ENCODE measurements at places on chromosomes 3 and 15.

GRCh38 chr3:157830556-157831236, 275.5 kb downstream of the SHOX2 start:
- DNase-seq, result no peak

DNA sequence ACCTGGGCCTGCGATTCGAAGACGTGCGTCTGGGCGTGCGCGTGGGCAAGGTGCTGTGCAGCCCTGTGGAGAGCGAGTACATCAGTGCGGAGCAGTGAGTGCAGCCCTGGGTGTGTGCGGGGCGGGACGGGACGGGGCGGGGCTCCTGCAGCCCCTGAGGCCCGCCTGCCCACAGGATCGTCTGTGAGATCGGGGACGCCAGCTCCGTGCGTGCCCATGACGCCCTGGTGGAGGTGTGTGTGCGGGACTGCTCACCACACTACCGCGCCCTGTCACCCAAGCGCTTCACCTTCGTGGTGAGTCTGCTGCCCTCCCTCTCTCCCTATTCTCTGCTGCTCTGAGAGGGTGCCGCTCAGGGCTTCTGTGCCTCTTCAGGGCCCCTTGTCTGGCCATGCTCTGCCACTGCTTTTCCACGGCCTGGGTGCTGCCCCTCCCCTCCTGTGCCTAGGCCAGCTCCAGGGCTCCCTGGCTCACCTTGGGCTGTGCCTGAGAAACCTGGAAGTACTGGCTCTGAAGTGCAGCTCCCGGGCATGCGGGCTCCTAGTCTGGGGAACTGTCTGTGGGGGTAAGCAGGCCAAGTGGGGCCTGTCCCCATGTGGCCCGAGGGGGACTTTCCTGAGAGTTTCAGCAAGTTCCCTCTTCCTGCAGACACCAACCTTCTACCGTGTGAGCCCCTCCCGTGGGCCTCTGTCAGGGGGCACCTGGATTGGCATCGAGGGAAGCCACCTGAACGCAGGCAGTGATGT, 31.8 kb downstream of the PLXNA1 start:
- no peak for DNase-seq

DNA sequence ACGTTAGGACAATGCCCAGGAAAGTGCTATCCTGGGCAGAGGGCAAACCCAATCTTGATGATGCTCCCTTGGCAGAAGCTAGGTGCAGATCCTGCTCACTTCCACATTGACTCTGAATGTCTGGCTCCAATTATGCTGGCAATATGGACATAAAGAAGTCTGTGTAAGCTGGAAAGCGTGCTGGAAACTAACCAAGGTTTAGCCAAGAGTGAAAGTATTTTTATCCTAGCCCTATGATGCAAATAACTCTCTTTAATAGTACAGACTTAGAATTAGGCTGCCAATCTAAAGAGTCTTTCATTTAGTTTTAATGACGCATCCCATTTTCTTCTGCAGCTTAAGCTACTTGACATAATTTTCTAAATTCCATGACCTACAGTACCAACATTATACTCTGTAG, 571.8 kb downstream of the TUSC7 start:
- no peak for DNase-seq

DNA sequence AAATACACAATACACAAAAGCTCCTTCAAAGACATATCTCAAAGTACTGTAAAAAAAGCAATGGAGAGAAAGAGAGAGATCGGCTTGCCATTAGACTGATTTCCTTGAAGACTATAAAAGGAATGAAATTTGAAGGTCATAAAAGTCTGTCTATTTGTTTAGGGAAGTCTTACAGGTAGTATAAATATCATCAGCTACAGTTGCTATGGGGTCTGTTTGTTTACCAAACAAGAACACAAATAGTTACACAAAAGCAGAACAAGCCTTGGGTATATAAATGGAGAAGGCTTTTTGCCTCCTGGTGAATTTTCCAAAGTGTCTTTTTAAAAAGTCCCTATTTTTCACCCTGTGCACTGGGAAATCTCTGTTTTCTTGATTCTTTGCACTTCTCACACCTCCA, 552.3 kb downstream of the FOXP1 start:
- DNase-seq, result no peak

- no peak for DNase-seq
Observed at GRCh38 chr15:65521350-65521749, 3.9 kb upstream of the DPP8 start.

DNA sequence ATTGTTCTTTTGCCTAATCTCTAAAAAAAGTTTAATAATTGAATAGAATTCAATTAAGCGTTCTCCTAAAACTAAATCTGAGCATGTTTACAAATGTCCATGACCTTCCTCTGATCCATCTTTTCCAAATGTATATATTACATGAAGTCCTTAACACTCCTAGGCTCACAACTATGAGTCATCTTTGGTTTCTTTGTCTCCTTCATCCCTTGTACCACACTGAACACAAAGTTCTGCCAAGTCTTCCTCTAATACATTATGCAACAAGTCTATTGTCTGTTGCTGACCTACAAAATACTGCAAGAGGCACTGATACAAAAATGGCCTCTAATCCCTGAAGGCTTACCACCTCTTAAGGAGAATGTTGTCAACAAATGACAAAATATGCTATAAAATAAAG, 550.2 kb downstream of the PYDC2 start:
- DNase-seq, result no peak

DNA sequence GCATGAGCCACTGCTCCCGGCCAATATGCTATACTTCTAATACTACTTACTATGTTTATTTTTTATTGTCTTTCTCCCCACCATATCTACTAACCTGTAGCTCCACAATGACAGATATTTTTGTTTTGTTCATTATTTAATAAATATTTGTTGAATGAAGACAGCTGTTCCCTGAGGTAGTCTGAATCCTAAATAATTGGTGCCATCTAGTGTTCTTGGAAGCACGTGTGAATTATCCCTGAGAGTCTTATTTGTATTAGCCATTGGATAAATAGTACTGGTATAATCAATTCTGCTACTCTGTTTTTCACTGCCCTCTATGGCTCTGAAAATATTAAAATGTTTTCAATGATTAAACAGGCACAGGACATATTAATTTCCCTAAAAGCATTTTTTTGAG, 5.6 kb upstream of the APPL1 start:
- DNase-seq, result no peak

DNA sequence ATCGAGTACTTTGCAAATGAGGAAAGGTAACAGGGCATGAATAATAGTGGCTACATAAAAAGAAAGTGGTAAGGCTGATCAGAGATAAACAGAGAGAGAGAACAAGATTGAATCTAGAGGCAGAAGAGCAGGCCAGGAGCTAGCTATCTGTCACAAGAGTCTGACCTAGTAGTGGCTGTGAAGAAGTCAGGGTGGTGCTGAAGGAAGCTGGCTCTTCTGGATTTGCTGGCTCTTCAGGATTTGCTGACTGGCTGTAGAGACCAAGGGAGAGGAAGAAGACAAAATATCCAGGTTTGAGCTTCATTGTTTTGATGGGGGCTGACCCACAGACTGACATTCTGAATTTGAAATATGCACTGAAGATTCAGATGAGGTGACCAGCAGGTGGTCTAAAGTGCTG, 142.3 kb downstream of the SSR3 start:
- DNase-seq, result no peak

DNA sequence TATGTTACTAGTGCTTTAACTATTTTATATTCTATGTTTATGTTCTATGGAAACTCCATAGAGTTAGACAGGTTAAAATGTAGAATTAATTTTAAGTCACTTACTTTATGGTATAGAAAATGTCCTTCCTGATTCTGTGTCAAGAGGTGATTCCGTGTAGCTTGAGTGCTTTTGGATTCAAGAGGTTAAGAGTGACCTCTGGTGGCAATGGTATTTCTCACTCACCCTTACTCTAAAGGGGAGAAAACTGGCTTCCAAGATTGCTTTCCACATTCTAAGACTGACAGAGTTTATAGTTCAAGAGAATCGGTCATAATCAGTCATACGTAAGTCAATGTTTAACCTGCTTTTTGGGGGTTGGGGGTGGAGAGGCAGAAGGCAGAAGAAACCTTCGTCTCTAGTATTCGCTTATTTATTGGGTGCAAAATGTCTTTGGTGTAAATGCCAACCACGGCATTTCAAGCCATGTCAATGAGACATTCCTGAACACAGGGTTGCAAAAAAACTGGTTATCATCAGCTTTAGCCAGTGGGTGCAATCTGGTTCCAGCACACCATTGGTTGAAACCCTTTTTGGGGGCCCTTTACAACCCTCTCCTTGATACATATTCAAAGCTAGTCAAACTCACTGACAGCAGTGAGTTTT, 92.0 kb upstream of the VGLL3 start:
- no peak for DNase-seq

- DNase-seq, result no peak
Observed at GRCh38 chr3:184134746-184135148, 411 bp upstream of the EIF2B5 start.

DNA sequence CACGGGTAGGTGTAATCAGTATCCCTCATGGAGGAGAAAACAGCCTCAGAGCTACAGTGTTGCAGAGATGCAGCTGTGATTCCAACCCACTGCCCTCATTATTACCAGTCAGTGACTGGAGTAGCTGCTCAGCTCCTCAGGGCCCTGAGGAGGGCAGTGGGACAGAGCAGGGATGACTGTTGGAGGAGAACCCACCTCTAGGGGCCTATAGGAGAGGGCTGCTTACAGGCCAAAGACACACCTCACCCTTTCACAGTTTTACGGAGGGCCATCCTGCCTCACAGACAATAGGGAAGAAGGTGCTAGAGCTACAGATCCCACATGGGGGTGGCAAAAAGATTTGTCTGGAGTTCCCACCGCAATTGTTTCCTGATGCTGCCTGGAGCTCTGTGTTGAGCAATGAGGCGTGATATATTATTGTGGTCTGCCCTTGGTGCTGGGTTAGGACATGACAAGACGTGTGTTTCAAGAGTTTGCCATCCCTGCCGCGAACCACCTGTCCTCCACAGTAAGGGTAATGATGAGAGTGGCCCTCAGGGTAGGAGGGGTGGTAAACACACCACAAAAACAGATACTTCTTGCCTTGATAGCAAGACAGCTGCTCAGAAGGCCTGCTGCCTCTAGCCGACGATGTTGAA, 140.5 kb upstream of the TPM1 start:
- DNase-seq, result no peak

DNA sequence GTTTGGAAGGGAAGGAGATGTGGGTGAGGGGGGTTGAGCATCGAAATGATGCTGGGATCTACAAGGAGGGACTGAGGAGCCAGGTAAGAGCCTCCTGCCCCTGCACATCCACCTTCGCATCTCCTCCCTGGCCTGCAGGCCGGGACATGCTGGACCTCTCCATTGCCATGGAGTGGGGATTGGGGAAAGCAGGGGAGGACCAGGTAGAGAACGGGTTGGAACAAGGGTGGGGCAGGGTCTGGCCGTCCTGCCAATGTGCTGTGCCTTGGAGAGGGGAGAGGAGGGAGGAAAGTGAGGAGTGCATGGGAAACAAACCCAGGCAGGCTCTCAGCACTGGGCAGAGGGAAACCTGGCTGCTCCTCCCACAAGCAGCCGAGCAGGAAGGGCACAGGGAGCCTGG, 10.6 kb downstream of the PLA2G4B start:
- no peak for DNase-seq

DNA sequence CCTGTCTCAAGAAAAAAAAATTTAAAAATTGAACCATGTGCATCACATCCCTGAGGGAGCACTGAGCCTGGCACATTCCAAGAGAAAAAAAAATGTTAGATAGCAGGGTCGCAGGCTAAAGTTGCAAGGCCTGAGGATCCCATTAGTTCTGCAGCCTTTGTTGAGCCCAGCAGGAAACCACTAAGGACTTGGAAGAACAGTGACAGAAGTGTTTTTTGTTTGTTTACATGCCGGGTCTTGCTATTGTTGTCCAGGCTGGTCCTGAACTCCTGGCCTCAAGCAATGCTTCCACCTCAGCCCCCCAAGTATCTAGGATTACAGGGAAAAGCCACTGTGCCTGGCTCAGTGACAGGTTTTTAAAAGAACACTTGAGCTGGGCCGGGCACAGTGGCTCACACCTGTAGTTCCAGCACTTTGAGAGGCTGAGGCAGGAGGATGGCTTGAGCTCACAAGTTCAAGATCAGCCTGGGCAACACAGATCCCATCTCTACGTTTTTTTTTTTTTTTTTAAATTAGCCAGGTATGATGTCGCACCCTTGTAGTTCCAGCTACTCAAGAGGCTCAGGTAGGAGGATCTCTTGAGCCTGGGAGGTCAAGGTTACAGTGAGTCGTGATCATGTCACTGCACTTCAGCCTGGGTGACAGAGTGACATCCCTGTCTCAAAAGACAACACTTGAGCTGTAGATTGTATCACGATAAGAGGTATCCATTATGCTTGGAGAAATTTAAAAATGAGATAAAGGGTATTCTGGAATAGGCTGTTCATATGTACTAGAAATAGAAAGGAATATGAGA, 15.2 kb downstream of the CHAC1 start:
- no peak for DNase-seq

GRCh38 chr3:38964646-38965045, 87.1 kb downstream of the SCN11A start:
- no peak for DNase-seq

DNA sequence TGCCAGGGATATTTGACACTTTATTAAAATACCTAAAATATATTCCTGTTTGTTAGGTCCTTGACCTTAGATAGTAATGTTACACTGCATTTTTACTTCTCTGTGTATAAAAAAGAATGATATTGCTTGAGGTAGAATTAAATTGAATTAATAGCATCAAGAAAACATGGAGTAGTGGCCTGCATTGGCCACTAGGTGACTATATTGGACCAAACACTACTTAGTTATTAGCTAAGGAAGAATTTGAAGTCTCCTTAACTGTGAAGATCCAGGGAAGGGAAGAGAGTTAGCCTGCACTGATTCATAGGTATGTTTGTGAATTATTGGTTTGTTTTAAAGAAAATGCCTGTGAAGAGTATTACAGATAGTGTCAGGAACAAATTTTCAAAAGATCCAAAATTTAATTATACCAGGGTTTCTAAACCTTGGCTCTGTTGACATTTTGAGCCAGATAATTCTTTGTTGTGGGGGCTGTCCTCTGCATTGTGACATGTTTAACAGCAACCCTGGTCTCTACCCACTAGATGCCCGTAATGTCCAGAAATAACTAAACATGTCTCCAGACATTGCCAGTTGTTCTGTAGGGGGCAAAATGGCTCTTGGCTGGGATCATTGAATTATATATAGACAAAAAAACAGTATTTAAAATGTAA, 103.6 kb upstream of the THSD4 start:
- DNase-seq, result no peak

DNA sequence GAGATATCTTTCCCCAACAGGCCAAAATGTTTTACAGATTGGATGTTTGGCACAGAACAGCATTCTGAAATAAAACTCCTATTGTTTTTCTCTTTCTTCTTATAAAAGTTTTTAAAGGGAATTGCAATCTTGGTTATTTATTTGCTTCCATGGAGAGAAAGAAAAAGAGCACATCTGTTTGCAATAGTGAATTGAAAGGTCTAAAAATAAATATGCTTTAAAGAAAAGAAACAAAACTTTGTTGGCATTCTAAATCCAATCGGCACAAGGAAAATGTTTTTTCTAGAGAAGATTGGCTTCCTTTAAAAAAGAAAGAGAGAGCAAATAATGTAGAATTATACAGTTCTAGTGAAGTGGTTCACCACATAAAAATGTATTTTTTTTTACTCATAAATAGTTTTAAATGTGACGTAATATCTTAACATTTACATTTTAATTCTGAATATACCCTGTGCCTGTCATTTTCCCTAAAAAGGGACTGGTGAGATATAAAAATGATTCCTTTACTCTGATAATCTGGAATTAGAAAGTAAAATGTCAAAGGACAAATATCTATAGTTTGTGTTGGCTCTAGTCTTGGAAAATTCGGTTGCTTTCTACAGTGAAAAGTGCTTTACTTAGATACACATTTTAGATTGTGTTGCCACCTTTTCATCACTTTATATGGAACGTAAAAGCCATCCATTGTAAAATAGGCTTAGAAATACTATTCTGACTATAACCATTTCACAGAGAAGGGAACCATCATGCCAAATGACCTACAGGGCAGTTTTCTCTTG, 257.4 kb upstream of the CBLB start:
- no peak for DNase-seq

GRCh38 chr3:110814170-110815007, 257.2 kb upstream of the NECTIN3 start:
- DNase-seq, result no peak

Measured in progenitor cell of endocrine pancreas (in vitro differentiated cells).